CD4-positive, alpha-beta T cell treated with Interferon alpha-2 for 1 hour (primary cell): ENCODE measurements at places on chromosomes 6 and 20.

GRCh38 chr6:158646023-158646910 lies 1.7 kb upstream of the DYNLT1 start:
- DNase-seq, result no peak

DNA sequence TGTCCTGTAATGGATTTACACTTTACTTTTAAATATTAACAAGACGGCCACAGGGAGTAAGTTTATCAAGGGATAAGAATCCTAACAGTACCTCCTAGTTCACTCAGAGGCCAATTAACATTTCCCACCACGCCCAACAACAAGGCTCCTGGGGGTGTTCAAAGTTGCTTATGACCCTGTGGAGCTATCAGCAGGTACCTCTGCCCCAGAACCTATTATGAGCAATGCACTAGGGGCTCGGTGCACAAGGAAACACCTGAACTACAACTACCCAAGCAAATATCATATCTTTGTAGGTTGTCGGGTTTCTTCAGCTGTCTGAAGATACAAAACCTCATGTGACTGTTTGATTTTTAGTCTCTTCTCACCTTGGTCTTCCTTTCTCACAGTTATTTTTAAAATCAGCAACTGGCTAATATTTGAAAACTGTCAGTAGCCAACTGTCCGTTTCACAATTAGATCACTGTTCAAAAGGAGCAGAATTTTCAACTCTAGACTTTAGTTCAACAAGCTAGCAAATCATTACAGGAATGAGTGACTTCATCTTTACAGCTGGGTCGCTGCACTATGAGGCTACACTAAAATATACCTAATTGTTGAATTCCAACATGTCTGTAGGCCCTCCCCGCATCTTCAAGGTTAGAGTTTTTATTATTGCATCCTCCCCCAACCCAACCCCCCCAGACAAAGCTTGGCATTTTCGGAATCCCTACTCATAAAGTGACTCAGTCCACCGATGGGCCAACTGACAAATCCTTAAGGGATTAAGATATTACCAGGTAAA lies 38.1 kb downstream of the B4GALT5 start:
- peak; percentile 22 for DNase-seq

- no peak for DNase-seq
These were observed 8.3 kb upstream of the PDE10A start for GRCh38 chr6:165671222-165671768.

DNA sequence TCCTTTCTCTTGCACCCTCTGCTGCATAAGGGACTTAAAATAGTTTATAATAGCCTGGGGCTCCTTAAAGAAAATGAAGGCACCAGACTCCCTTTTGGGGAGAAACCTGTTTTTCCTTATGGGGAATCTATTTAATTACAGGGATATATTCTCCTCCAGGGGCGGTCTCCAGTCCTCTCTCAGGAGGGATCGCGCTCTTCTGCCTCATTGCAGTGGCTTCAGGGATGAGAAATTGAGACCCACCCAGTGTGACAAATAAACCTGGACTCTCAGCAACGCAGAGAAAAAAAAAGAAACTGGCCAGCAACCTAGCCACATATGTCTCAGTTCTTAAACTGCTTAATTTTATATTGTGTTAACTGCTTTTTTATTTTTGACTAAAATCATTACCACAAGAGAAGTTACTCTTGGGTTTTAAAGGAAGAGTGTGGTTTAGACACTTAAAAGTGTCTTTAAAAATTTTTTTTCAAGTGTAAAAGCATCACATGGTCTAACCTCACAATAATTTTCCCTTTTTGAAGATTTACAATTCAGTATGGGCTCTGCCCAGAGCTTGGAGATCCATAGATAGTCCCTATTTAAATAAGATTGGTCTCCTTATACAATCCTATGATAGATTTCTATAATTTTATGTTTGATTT lies 11.7 kb upstream of the GOPC start:
- DNase-seq, result no peak

DNA sequence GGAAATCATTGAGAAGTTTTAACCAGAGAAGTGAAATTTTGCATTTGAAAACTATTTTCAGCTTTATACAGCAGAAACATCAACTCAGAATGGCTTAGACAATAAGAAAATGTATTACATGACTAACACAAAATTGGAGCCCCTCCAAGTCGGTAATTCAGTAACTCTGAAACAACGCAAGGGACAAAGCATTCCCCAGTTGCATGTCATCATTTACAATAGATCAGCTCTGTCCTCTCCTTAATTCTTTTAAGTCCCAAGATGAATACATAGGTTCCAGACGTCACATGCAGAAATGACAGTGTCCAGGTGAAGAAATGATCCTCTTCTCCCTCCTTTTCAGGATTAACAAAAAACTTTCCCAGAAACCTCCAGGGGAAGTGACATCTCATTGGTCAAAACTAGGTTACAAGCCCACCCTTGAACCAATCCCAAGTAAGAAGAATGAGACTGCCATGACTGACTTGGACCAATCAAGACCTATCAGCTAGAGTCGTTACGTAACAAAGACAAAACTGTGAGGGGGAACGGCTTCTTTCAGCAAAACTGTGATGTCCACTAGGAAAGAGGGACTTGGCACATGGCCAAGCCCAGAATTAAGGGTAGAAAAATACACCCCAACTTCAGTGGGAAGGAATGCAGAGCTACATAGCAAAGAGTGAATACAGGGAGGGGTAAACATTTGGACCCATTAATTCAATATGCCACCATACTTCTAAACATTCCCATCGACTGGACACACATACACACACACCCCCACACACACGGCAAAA lies 149.8 kb upstream of the PRND start:
- no peak for DNase-seq

DNA sequence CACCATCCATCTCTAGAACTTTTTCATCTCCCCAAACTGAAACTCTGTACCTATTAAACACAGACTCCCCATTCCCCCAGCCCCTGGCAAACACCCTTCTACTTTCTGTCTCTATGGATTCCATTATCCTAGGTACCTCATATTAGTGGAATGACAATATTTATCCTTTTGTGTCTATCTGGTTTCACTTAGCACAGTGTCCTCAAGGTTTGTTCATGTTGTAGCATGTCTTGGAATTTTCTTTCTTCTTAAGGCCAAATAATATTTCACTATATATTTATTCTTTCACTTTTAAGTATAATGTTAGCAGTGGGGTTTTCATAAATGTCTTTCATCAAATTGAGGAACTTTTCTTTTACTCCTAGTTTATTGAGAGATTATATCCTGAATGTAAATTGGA lies 56.8 kb upstream of the DSP start:
- DNase-seq, result no peak

DNA sequence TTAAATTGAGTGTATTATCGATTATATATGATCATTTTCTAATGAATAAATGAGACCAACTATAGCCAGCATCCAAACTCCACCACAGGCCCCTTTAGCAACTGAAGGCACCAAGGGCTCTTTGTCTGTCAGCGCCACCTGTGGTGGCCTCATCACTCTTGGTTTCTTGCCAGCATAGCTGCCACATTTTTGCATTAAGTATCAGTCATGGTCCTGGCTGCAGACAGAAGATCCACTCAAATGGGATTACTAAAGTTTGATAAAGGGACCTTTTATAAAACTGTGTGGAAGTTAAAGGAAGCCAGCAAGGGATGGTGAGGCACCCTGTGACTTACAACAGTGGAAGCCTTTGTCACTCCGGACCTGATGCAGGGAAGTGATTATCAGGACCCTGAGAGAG lies 162.9 kb downstream of the C6orf118 start:
- no peak for DNase-seq

- no peak for DNase-seq
These were observed 345.0 kb downstream of the QKI start for GRCh38 chr6:163759542-163759941.

DNA sequence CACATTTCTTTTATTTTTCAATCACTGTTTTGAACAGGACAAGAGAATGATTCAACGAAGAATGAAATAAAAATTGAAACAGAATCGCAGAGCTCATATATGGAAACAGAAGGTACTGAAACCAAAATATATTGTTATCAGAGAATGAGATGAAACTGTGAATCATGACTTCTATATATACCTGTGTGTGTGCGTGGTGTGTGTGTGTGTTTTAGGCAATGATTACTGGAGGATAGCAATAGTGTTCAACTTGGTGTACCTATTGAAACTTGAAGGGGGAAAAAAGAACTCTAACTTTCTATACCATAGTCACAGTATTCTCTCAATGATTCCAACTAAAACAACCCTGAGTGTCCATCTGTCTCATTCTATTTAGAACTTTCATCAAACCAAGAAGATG lies 586.6 kb downstream of the KIF16B start:
- no peak for DNase-seq

- DNase-seq, result no peak
These were observed 259.6 kb downstream of the FOXC1 start for GRCh38 chr6:1869308-1869707.

DNA sequence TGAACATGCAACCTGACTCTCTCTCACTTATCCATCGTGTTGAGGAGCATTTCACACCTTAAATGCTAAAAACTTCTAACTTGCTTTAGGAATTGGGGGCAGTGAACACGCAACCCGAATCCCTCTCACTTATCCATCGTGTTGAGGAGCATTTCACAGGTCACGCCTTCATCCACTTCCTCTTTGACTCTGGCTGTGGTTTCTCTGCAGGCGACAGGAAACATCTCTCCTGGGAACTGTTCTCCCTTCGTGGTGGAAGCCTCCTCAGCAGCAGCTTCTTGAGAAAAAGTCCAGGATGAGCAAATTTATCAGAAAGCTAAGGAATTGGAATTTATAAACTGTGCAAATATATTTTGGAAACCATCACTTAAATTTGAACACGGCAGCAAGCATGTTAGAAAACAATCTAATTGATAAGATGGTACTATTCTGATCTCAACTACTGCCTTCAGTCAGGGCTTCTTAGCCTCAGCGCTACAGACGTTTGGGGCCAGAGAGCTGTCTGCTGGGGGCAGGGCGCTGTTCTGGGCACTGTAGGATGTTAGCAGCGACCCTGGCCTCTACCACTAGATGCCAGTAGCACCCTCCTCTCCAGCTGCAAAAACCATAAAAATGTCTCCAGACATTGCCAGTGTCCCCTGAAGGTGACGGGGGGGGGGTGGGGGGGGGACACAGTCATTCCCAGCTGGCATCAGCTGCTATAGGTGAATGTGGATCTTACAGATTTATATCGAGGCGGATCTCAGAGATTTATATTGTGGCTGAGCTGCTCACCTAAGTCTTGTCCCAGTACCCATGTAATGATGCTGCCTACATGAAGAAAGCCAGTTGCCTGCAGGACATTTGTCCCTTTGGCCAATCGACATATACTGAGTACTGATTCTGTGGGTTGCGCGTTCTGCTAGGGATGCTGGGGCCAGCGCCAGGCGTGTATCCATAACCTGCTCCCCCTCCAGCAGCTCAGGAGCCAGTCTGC lies 26.2 kb downstream of the CTCFL start:
- DNase-seq, result peak; percentile 49

DNA sequence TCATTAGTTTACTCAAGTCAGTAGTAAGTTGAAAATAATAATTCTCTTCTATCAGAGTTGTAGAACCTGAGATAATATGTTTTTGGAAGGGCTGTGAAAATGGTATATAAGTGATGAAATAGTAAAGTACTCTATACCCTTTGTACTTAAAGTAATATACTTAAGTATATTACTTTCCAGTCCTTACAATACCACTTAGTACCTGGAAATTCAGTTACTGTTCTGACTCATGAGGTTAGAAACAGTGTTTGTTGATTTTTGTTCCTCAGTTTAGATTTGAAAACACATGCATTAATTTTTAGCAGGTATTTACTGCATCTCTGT lies 10.1 kb downstream of the TULP4 start:
- DNase-seq, result no peak

DNA sequence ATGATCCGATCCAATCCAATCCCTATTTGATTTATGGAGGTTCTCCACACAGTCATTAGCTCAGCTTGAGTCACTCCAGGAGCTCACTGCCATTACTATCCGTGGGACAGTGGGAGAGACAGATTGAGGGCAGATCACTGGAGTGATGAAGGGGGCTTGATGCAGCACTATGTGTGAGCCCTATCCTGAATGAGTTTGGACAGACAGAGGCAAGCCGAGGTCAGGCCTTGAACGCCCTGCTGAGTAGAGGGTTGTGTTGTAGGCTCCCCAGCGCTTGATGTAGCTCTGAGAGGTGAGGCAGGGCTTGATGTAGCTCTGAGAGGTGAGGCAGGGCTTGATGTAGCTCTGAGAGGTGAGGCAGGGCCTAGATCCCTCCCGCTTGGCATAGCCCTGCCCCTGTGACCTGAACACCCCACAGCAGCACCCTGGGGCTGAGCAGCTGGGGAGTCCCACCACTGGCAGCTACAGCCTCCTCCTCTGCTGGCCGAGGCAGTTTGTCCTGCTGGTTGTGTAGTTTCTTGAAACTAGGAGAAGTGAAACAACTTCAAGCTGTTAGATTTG lies 58.7 kb downstream of the ZFAND3 start:
- no peak for DNase-seq
